ENCODE measurements at places on chromosomes 7 and 10. TPM values are rescaled to one million over a fixed set of nuclear protein-coding genes. Genes with fewer than 3 reads are reported as not detected.

DNA sequence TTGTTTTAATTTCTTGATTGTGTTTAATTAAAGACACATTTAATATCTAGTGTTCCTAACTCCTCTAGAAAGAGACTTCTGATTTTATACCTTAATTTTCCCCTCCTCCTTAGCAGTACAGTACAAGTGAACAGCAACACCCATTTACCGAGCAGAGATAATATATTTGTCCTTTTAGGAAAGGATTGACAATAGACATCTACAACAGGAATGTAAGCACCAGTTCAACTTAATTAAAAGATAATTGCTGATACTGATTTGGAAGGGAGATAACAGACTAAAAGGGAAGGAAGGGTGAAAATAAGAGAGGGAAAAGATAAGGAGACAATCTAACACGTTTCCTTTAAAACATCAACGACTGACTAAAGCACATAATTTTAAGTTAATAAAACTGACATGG is 119.3 kb downstream of the SRPK2 start:
- no peak for DNase-seq

- DNase-seq = no peak
These were observed 89.7 kb upstream of the STEAP4 start for GRCh38 chr7:88396295-88396947.

GRCh38 chr10:54133203-54133602 is 667.8 kb downstream of the PCDH15 start:
- DNase-seq = no peak

DNA sequence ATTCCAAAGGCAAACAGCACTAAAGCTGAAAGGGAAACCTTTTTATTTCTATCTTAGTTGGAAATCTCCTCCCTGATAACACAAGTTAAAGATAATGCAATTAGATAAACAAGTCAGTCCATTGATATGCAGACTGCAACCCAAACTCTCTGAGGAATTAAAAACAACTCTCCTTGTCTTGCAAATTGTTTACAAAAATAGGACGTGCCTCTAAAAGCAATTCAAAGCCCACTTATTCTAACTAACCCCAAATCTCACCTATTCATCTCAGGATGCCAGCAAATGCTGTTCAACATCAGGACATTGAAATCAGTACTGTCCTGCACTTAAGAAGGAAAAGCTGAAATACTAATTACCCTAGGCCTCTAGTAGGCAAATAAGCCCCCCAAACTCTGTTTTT is 12.8 kb downstream of the SHTN1 start:
- no peak for DNase-seq

DNA sequence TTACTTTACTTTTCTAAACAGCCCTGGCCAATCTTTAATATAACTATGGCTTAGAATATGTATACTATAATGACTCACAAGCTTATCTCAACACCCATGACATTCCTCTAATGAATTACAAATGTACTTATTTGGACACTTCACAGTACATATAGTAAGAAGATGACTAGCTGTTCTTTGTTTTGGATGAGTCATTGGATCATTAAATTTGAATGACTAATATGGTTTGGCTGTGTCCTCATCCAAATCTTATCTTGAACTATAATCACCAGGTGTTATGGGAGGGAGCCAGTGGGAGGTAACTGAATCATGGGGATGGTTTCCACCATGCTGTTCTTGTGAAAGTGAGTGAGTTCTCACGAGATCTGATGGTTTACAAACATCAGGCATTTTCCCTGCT is 807.5 kb upstream of the SORCS1 start:
- peak; percentile 28 for DNase-seq

DNA sequence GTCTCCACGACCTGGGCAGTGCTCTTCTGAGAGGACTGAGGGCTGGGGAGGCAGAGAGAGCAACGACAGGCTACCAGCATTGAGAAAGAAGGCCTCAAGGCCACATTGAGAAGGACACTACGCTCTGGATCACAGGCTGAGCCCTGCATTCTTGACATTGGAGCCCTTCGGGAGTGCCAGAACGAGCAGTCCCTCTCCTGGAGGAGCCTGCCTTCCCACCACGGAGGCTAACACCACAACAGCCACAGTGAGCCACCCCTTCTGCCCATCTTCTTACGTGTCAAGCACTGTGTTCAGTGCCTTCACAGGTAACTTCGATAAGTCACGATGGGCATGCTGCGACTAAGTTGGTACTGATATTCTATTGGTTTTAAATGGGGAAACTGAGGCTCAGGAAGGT is 267.8 kb downstream of the RPS24 start:
- DNase-seq = no peak

- peak; percentile 44 for DNase-seq
These were observed at the start of gene ST8SIA6 for GRCh38 chr10:17454161-17455014. TSS of gene ST8SIA6 (minus strand) at chr10:17454595. CDS start at chr10:17454255, 340 bp downstream.

DNA sequence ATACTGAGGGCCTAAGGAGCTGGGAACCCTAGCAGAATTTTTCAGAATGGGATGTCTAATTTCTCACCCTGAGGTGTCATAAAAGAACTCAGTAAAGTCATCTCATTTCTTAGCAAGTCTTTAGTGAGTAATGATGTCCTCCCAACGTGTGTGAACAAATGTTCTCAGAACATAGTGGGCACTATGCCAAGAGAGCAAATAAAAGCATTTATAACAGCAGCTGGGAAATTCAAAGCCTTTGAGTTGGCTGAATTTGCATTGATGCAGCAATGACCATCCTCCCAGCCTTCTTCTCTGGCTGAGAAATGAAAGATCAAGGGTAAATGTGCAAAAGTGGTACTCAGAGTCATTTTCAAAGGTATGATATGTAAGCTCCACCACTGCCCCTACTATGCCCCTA is 109.4 kb downstream of the FAM107B start:
- DNase-seq = no peak

DNA sequence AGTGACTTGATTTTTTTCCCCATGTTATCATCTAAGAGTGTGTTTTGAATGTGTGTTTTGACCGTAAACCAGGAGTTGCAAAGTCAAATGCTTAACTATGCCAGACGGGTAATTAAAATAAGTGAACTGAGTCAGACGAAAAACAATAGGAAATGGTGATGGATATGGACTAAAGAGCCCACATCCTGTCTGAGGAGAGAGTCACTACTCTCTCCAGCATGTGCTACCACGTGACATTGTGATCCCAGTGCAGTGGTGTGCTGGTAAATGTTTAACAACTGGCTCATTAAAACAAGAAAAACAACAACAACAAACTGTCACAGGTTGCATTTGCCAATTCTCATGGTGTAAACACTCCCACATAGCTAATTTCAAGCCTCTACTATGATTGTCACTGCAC is 164.3 kb downstream of the SUGCT start:
- peak; percentile 4 for DNase-seq

- no peak for DNase-seq
These were observed 85.5 kb downstream of the ZNRF2 start for GRCh38 chr7:30369879-30370278.

- peak; percentile 1 for DNase-seq
These were observed 138.5 kb downstream of the ZNF438 start for GRCh38 chr10:30893208-30893607.

- DNase-seq = no peak
These were observed 15.3 kb upstream of the ADAM22 start for GRCh38 chr7:87918740-87919139.

GRCh38 chr7:38630720-38631673 is at the start of gene AMPH:
TSS of gene AMPH (minus strand) at chr7:38631373. CDS start at chr7:38631351, 22 bp downstream.
- DNase-seq = peak; percentile 57

DNA sequence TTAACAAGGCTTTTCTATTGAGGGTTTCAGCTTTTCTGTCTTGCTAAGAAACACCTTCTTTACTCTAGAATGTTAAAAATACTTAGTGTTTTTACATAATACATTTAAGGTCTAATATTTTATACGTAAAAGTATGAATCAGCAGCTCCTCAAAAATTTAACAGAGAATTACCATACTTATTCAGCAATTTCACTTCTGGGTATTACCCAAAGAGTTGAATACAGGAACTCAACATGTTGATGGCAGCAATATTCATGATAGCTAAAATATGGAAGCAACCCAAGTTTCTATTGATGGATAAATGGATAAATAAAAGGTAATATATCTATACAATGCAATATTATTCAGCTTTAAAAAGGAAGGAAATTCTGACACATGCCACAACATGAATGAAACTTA is 9.7 kb upstream of the OR13A1 start:
- DNase-seq = no peak

DNA sequence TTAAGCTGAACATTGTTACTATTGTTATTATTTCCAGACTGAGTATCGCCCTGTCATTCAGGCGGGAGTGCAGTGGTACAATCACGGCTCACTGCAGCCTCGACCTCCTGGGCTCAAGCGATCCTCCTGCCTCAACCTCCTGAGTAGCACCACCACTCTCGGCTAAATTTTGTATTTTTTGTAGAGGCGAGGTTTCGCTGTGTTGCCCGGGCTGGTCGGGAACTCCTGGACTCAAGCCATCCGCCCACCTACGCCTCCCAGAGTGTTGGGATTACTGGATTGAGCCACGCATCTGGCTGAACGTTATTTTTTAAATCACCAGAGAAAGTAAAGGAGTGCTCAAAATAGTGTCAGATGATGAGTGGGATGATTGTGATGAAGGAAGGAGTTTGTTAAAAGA is 1.4 kb upstream of the HNRNPF start:
- no peak for DNase-seq

GRCh38 chr7:34058801-34059135 is 153.4 kb downstream of the BMPER start:
- DNase-seq = no peak

- no peak for DNase-seq
These were observed 40.8 kb downstream of the RBM33 start for GRCh38 chr7:155685070-155685790.

- no peak for DNase-seq
These were observed 36.4 kb upstream of the CD36 start for GRCh38 chr7:80601999-80602398.

- no peak for DNase-seq
These were observed 374.8 kb upstream of the AKR1E2 start for GRCh38 chr10:4450981-4451908.

DNA sequence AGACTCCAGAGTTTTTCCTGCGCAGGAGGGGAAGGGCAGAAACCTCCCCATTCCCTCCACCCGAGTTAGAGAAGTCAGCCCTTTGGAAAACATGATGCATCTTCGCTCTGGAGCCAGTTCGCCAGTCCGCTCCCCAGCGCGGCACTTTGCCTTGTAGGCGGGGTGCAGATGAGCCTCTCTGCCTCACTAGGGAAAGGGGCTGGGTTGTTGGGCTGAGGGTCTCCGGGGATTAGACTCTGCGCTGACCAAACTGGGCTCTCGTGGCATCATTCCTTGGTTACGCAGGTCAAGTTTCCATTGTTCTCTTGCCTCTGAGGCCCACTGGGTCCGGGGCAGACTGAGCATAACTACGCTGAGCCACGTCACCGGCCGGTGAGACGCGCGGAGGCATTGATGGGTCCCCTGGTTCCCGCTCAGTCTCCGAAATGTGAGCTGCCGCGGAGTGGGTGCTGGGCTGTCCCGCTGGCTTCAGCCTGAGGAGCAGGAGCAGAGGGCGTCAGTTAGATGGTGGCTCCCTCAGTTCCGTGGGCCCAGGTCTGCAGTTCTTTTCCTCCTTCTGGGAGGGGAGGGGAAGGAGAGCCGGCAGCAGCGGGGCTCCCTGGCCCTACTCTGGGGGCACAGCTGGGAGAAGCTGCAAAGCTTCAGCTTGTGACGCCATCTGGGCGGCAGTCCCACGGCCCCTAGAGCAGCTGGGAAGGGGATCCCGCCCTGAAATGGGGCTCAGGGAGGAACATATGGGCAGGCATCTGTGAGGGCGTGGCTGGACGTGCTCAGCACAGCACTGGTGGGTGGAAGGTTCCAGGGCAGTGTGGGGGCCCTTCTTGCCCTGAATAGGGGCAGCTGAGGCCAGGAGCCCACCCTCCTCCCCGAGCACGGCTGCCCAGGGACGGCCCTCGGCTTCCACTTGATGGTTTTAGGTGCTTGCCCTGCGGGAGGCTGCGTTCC is 121.3 kb upstream of the BTBD16 start:
- no peak for DNase-seq

GRCh38 chr7:106216923-106217542 is 67.8 kb downstream of the NAMPT start:
- peak; percentile 74 for DNase-seq

DNA sequence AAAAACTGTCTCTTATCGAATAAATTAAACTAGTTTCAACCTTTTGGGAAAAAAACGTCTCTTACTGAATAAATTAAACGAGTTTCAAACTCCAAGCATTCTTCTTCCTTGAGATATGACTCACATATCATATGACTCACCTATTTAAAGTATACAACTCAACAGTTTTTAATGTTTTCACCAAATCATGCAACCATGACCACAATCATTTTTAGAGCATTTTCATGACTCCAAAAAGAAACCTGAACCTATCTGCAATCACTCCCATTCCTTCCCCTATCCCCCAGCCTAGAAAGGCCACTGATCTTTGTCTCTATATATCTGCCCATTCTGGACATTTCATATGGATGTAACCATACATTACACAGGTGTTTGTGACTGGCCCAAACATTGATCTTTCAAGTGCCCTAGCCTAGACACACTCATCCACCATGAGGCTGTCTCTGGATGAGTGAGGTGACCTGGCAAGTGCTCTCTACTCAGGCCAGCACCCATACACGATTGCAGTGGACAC is 115.3 kb downstream of the PIP4K2A start:
- DNase-seq = peak; percentile 33

GRCh38 chr7:1566687-1567048 is 3.2 kb downstream of the PSMG3 start:
- DNase-seq = no peak

FRMPD2 gene
- total RNA-seq = not detected

NET1 gene
- 18.4 TPM for total RNA-seq

FIS1 gene
- total RNA-seq = 96.4 TPM

LIMK1 gene
- 13.2 TPM for total RNA-seq

KLF14 gene
- not detected for total RNA-seq

CUL2 gene
- total RNA-seq = 18.3 TPM

RPP38 gene
- 0.27 TPM for total RNA-seq

TMEM236 gene
- not detected for total RNA-seq

SUGCT gene
- 1.5 TPM for total RNA-seq

WASL gene
- 1.4 TPM for total RNA-seq
